Fibroblast of the aortic adventitia (primary cell): ENCODE measurements at places on chromosomes 12 and 14. TPM values are rescaled to one million over a fixed set of nuclear protein-coding genes. Genes with fewer than 3 reads are reported as not detected.

The AQP5 gene
- 0.72 and 2.4 TPM in 2 replicates for total RNA-seq

The DPF3 gene
- 1.3 and 16.3 TPM in 2 replicates for total RNA-seq

The SCNN1A gene
- under 0.01 TPM in 1 of 2 replicates, not detected in the other for total RNA-seq

The SVOP gene
- not detected in 2 replicates for total RNA-seq

The KRT79 gene
- not detected in 2 replicates for total RNA-seq

The CLEC2B gene
- total RNA-seq = 16.5 and 58.1 TPM in 2 replicates
